Activated CD4-positive, alpha-beta T cell treated with anti-CD3 and anti-CD28 coated beads, Interleukin-10, Interleukin-2, amounts not matched to agents 100 ng/mL and 50 ng/mL, durations not matched to agents 16 hours and 8 hours (primary cell): ENCODE measurements at places on chromosomes 16 and 17.

GRCh38 chr17:1515640-1516387, 598 bp downstream of the INPP5K start:
- DNase-seq: peak; percentile 70

DNA sequence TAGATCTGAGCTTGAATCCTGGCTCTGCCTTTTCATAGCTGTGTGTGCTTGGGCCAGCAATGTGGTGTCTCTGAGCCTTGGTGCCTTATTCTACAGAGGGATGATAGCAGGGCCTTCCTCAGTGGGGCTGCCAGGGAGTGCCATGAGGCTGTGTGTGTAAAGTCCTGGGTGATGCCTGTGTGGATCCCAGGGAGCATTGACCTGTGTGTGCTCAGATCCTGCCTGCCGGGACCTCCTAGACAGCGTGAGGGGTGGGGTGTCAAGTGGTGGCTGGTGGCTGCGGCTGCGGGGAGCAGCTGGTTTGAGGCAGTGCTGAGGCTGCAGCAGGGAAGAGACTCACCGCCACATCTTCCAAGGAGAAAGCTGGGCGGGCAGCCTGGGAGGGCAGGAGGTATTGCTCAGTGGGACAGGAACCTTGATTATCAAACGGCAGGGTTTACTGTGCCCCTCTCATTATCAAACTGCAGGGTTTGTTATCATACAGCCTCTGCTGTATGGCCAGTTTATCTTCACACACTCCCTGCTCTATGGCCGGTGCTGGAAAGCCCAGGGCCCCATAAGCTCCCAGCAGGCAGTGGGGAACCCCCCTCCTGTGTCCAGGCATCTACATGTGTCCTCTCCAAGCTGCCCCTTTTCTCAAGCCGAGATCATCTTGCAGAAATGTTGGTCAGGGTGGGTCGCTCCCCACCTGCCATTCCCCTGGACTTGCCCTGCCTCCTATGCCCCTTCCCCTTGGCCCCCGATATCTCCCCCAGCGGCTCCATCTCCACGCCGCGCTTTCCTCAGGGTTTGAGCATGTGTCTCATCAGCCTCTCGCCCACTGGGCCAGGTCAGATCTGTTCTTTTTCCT, 3.1 kb upstream of the ADCY7 start:
- no peak for DNase-seq

GRCh38 chr16:23064639-23065038, 84.6 kb downstream of the USP31 start:
- DNase-seq: peak; percentile 42

DNA sequence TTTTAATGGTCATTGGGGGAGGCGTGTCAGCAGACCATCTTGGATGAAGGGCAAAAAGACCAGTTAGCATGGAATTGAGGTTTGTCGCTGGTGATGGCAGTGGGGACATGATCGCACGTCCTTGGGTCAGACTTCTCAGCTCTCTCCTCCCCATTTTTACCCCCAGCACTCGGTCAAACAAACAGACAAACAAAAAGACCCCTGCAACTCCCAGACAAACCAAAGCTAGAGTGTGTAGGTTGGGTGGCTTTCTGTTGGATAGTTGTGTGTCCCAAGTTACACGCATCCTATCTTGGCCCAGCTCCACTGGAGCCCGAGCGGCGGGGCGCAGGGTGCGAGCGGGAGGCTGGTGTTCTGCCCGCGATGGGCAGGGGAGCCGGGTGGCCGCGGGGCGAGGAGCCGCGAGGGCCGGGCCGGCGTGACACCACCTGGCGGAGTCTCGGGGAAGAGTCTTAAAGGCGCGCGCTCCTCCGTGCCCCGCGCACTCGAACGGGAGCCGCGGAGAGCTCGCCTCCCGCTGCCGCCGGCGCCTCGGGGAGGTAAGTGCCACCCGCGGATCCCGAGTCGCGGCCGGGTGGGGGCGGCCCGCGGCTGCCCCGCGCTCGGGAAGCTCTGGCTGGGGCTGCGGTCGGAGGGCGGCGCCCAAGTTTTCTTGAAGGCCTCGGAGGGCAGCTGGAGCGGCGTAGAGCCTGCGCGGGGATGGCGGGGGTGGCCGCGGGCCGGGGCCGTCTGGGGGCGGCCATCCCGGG, 18.5 kb upstream of the NTN1 start:
- peak; percentile 36 for DNase-seq

GRCh38 chr17:10396524-10397163, 23.8 kb upstream of the MYH13 start:
- no peak for DNase-seq

DNA sequence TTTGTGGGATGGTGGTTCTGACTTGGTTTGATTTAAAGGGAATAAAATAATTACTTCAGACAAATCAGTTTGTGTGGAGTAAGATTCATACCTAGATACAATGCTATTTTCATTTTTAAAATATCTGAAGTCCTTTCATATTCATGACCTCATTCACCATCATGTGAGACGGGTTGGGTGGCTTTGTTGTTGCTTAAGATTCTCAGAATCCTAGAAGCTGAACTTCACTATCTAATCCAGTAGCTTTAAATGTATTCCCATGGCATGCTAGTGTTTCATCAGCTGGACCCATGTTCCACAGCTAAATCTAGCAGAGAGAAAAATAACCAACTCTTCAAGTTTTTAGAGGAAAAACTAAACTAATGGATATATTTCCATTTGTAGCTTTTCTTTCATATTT, 2.7 kb upstream of the AMFR start:
- DNase-seq: no peak

GRCh38 chr16:29824589-29825144, 4.4 kb downstream of the MVP start:
- peak; percentile 42 for DNase-seq

- no peak for DNase-seq
Observed at GRCh38 chr17:72974605-72975232, 117.8 kb downstream of the SLC39A11 start.

DNA sequence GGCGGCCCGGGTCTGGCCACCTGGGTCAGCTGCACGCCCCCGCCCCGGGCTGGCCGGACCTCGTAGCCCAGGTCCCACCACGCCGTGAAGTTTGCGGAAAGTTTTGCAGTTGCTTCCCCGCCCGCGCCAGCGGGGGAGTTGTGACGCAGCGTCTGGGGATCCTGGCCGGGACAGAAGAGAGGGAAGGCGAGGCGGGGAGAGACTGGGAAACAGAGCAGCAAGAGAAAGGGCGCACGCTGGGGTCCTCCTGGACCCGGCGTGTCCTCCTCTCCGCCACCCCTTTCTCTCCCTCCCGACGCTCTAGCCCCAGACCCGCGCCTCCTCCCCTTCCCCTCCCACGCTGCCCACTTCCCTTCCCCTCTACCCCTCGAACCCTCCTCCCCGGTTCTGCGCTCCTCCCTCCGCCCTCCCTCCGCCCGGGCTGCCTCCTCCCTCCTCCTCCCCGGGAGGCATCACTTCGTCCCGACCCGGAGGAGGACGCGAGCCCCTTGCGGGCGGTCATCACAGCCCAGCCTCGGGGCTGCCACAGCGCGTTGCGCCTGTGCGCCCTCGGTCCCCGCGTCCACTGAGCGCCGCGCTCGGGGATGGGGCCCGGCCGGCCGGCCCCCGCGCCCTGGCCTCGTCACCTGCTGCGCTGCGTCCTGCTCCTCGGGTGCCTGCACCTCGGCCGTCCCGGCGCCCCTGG, at the start of gene MRC2:
Gene MRC2 (plus strand): TSS at position 452 of the 685 bp plus-strand sequence. CDS start 133 bp downstream, at position 585.
- DNase-seq: peak; percentile 74

- peak; percentile 17 for DNase-seq
Observed at GRCh38 chr17:56594320-56595107, 1.0 kb downstream of the NOG start.

GRCh38 chr16:75482434-75483205, 12.6 kb downstream of the CHST6 start:
- DNase-seq: no peak

GRCh38 chr17:50634224-50634914, at the start of gene ABCC3:
Gene ABCC3 (plus strand): TSS chr17:50634881. CDS start chr17:50634937, 56 bp downstream.
- DNase-seq: no peak

- no peak for DNase-seq
Observed at GRCh38 chr16:87961623-87962022, 10.4 kb downstream of the BANP start.

GRCh38 chr17:19391432-19391831, 4.4 kb upstream of the MFAP4 start:
- DNase-seq: no peak

DNA sequence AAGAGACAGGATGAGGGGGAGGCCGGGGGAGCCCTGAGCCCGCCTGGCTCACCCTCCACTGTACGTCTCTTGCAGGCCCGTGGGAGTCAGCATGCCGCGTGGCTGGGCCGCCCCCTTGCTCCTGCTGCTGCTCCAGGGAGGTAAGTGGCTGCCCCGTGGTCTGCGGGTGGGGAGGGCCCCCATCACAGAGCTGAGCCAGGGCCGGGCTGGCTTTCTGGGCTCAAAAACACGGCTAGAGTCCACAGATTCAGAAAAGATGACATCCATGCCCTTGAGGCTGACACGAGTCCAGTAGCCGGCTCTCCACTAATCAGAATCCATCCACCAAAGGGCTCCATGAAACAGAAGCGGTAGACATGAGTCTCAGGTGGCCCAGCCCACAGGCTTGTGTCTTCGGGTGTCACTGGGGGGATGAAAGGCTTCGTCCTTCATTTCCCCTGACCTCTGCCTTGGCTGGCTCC, 28.0 kb downstream of the IL21R start:
- no peak for DNase-seq
